ENCODE measurements at places on chromosomes 4 and X.

DNA sequence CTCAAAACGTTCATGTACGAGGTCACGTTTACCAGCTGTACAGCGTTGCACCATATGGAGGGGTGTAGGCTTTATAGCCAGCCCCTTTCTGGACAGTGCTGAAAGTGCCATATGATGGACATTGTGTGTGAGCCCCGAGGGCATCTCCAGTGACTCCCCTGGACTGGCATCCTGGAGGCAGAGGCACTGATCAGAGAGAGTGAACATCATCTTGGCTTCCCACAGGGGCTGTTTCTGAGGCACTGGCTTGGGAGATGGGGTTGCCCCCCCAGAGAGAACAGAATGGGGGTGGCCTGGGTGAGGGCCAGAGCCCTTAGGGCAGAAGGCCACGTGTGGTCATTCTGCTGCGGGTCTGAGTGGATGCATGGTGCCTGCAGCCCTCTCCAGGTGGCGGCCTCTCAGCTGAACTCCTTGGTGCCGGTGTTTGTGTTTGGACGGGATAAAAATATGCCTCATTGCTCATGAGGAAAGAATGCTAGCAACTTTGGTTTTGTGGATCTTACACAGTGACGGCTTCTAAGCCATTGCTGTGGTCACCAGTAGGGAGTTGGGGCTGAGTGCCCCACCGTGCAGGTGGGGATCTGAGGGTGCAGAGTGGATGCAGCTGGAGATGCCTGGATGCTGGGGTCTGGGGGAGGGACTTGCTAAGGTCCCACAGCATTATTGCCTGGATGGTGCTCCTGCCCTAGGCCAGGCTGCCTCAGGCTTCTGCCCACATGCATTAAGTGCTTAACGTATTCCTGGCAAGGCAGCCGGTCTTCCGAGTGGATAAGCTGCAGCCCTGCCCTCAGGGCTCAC lies 3.4 kb downstream of the WFS1 start:
- DNase-seq: no peak

GRCh38 chr4:45741897-45742296 lies 382.0 kb downstream of the GABRG1 start:
- DNase-seq: no peak

DNA sequence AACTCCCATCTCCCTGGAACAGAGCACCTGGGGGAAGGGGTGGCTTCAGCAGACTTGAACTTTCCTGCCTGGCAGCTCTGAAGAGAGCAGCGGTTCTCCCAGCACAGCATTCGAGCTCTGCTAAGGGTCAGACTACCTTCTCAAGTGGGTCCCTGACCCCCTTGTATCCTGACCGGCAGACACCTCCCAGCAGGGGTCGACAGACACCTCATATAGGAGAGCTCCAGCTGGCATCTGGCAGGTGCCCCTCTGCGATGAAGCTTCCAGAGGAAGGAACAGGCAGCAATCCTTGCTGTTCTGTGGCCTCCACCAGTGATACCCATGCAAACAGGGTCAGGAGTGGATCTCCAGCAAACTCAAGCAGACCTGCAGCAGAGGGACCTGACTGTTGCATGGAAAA lies 244.1 kb upstream of the RASGEF1B start:
- DNase-seq: no peak

GRCh38 chrX:28595346-28595745 lies 8.1 kb downstream of the IL1RAPL1 start:
- no peak for DNase-seq

- DNase-seq: no peak
These were observed 35.9 kb downstream of the GPM6B start for GRCh38 chrX:13780868-13781427.

DNA sequence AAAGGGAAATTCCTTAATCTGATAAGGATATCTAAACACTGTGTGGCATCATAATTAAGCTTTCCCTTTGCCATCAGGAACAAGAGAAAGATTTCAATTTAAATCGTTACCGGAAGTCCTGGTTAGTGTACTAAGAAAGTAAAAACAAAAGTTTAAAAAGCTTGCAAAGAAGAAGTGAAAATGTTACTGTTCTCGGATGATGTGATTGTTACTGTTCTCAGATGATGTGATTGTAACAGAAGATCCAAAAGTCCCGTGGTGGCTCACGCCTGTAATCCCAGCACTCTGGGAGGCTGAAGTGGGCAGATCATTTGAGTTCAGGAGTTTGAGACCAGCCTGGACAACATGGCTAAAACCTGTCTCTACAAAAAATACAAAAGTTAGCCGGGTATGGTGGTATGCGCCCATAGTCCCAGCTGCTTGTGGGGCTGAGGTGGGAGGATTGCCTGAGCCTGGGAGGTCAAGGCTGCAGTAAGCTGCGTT lies 62.5 kb downstream of the RGS12 start:
- DNase-seq: no peak

Measured in NCI-H1694 treated with DMSO at 0.1 percent for 48 hours (cell line).